ENCODE measurements at places on chromosomes 3 and 15. TPM values are rescaled to one million over a fixed set of nuclear protein-coding genes. Genes with fewer than 3 reads are reported as not detected.
A peak's percentile ranks its signal among the peaks of the same experiment; 100 is the strongest.

DNA sequence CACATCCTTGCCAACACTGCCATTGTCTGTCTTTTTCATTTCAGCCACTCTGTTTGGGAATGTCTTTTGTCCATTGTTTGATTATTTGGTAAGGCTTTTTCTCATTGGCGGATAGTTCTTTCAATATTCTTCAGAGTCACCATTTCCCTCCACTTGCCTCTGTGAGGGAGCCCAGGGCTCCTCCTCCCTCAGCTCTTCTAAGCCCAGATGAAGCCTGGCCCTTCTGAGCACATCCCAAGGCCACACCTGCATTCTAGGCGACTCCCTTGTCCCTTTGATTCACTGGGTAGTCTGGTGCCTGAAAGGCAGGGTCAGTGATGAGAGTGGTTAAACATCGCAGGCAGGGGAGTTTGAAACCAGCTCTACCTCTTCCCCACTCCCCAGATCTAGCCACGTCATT lies 12.4 kb upstream of the LTF start:
- DNase-seq, result no peak

GRCh38 chr15:73394782-73395181 lies 26.0 kb upstream of the HCN4 start:
- no peak for DNase-seq

GRCh38 chr15:99412082-99412481 lies 153.7 kb upstream of the MEF2A start:
- DNase-seq, result no peak

DNA sequence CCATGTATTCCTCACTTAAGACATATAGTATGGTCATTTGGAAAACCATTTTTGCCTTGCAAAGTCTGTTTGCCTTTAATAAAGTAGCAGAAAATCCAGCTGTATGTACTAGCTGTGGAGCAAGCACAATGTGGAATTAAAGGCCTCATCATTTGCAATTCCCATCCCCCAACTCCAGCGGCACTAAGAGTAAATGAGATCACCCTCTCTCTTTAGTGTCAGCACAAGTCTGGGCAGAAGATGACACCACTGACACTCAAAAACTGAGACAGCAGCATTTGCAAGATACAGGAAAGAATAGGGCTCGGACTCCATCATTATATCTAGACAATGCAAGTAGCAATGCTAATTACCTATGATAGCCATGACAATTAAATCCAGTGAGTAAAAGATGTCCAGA lies 24.7 kb upstream of the DYNC1LI1 start:
- no peak for DNase-seq

DNA sequence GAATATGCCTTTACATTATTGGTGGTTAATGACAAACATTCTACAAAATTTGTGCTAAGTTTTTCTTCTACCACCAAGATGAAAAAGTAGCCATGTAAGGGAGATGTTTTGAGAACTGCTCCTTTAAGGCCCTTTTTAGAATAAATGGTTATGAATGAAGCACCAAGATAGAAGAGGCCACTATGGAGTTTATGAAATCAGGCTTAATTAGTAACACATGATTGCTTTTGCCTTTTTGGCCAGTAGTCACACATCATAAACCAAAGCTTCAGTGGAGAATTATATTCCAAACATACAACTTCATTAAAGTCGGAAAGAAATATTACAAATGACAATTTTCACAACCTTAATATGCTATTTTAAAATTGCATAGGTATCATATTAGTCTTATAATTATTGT lies 331.7 kb downstream of the RBMS3 start:
- DNase-seq, result no peak

- no peak for DNase-seq
These were observed 75.2 kb downstream of the SCAPER start for GRCh38 chr15:76829939-76830338.

DNA sequence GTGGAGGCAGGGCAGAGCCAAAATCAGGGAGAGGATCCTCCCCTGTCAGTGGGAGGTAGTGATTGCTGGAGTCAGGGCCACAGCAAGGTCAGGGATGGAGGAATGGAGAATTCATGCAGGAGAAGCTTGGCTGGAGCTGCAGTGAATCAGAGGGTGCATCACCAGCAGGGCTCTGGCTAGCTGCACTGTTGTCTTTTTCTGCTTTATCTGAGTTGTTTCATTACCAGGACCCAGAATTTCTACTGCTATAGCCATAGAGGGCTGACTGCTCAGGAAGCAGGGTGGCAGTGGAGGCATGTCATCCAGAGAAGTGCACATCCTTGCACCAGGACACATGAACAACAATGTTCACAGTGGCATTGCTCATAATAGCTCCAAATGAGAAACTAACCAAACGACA lies 113.5 kb upstream of the GALNT15 start:
- peak; percentile 88 for DNase-seq

GRCh38 chr3:196159952-196160804 lies 51.0 kb downstream of the ZDHHC19 start:
- no peak for DNase-seq

GRCh38 chr15:38758043-38758442 lies 193.4 kb upstream of the RASGRP1 start:
- no peak for DNase-seq

GRCh38 chr3:25171897-25172296 lies 256.2 kb upstream of the RARB start:
- DNase-seq, result no peak

DNA sequence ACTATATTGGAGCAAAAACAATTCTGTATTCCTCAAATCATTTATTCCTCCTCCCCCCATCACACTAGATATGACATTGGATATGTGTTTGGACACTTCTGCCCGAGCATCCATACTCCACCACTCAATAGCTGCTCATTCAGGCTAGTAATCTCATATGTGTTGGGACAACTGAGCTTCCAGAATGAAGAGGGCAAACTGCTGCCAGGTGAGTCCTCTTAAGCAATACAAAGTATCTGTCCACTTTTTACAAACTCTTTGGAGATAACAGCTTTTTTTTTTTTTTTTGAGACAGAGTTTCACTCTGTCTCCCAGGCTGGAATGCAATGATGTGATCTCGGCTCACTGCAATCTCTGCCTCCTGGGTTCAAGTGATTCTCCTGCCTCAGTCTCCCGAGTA lies 5.4 kb upstream of the TNFSF10 start:
- DNase-seq, result no peak

- no peak for DNase-seq
These were observed 5.8 kb upstream of the NRROS start for GRCh38 chr3:196633555-196634151.

GRCh38 chr3:150462108-150462507 lies 54.0 kb downstream of the TSC22D2 start:
- DNase-seq, result no peak

- no peak for DNase-seq
These were observed 215.2 kb downstream of the C3orf38 start for GRCh38 chr3:88364926-88365325.

DNA sequence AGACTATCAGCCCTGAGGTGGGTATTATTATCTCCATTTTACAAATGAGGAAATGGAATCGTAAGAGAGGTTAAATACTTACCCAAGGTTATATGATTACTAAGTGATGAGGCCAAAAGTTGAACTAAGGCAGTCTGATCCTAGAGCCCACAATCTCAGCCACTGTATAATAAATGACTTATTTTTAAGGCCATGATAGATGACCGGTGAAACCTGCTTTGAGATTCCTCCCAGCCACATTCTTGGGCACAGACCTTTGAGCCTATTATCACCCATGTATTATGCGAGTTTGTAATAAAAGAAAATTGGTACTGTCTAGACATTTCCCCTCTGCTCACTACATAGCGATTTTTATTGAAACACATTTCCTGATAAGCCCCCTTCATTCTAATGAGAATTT lies 37.4 kb downstream of the POLQ start:
- no peak for DNase-seq

The FSIP1 gene
- 1.00 TPM for total RNA-seq

The FANCD2 gene
- total RNA-seq, result 3.3 TPM

The ATP11B gene
- 44.3 TPM for total RNA-seq

The TIGIT gene
- 0.60 TPM for total RNA-seq

The TP63 gene
- total RNA-seq, result 0.46 TPM

The SMCO1 gene
- not detected for total RNA-seq

The UPK1B gene
- not detected for total RNA-seq

The CCR8 gene
- total RNA-seq, result not detected

The PEX5L gene
- 0.10 TPM for total RNA-seq

The POLR2M gene
- 76.0 TPM for total RNA-seq

The FBN1 gene
- total RNA-seq, result 194 TPM

The HCLS1 gene
- 72.0 TPM for total RNA-seq
